ELF-1 (cell line): ENCODE measurements at places on chromosomes 5 and 9.

- DNase-seq, result no peak
Observed at GRCh38 chr9:84796404-84796803, 126.9 kb downstream of the NTRK2 start.

DNA sequence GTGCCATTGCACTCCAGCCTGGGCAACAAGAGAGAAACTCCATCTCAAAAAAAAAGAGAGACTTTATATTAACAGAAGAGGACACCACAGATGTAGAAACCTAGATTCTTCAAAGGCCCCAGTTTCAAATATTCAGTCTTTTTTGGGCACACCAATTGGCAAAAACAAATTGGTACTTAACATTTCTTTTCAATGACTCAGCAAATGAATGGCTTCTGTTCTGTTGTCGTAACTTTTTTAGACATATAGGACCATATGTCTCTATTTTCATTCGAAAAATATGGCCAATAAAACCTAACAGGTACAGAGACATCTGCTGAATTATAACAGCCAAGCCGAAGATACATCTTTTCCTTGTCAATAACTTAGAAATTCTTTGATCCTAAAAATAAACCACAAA is 212.8 kb downstream of the EBF1 start:
- no peak for DNase-seq

DNA sequence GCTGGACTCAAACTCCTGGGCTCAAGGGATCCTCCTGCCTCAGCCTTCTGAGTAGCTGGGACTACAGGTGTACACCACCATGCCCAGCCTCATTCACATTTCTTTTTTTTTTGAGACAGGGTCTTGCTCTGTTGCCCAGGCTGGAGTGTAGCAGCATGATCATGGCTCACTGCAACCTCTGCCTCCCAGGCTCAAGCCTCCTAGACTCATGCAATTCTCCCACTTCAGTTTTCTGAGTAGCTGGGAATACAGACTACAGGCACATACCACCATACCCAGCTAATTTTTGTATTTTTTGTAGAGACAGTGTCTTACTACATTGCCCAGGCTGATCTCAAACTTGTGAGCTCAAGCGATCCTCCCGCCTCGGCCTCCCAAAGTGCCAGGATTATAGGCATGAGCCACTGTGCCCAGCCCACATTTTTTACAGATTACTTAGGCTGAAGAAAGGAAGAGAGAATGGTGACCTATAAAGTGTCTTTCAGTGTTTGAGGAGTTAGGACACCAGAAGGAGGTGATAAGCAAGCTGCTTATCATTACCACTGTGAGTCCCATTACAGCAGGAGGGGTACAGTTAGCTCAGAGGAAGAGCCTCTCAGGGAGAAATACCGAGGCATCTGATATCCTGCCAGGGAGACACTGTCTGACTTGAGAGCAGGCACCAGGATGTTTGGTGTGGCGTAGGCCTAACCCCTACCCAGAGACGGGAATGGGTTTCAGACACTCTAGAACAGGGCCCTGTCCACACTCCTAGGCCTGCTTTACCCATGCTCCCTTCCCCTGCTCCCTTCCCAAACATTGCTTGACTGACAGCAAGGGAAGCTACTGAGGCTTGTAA is 9.7 kb downstream of the FAXDC2 start:
- no peak for DNase-seq

DNA sequence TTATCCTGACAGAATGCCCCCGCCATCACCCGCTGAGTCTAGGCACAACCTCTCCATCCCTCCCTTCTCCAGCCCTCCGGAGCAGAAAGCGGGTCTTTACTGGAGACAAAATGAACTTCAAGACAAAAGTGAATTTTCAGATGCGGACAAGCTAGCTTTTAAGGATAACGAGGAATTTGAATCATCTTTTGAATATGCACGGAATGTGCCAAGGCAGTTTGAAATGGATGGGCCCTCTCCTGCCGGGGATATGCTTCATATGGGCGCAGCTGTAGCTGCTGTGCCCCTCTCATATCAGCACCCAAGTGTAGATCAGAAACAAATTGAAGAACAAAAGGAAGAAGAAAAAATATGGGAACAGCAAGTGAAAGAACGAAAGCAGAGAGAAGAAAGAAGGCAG is 37.5 kb downstream of the CPLANE1 start:
- no peak for DNase-seq

DNA sequence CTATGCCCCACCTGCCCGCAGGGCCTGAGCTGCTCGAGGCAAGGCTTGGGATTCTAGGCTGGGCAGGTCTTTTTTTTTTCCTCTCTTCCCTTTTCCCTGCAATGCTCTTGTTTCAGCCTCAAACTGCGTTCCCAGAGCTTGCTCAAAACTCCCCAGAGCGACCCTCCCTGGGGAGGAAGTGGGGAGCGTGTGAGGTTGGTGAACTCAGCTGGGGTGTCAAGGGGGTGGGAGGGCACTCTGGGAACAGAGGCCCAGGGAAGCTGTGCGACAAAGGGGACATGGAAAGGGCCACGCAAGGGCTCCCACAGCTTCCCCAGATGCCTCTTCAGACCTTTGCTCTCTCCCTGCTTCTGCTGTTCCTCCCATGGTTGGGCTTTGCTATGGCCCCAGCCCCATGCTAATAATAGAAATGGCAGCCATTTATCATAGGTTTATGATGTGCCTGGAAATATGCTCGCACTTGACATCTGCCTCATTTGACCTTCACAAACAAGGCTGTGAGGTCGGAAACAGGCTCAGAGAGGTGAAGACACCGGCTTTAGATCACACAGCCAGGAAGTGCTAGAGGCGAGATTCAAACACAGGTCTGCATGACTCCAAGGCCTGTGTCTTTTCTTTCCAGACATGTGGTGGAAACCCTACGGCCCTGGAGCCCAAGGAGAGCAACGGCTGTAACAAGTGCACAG is 40.9 kb upstream of the IL17B start:
- DNase-seq, result no peak

DNA sequence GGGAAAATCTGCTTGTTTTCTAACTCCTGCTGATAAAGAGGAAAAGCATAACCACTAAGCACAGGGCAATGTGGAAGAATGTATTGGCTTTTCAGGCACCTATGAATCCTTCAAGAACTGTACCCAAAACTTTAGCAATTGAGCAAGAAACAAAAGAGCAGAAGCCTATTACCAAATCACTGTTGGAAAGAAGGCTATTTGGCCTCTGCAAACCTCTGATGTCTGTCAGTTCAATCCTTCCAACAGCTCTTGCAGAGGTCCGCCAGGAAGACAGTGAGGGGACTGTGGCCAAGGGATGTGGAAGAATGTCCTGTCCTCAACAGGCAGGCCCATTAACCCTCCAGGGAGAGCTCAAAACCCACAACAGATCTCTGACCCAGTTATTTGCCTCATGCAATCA is 328.6 kb downstream of the ENC1 start:
- no peak for DNase-seq

DNA sequence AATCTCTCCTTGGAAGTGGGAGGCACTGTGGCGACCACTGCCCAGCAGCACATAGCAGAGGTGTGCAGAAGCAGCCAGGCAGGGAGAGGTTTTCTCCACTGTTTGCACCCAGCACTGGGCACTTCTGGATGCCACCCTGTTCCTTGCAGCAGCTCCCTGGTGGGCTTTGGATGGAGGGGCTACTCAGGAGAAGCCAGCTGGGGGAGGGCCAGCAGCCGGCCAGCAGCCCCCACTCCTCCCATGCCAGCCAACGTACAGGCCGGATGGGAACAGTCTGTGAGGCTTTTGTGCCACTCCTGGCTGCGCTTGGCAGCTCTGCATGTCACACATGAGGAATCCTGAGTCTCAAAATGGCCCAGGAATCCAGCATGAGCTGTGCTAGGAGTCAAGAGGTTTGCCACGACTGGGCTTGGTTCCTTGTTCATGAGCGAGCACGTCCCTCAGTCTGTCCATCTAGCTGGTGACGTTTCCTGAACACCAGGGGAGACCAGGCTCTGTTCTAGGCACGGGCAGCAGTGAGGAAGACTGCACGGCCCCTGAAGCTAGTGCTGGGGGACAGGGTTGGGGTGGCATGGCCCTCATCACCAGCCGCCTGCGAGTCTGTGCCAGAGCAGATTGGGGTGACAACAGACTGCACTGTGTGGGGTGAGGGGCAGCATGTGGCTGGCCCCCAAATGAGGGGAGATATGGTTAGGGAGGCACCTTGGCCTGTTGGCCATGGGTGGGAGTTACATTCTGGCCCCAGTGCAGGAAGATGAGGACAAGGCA is 10.1 kb downstream of the PHF2 start:
- DNase-seq, result no peak

- no peak for DNase-seq
Observed at GRCh38 chr5:10588109-10588775, 24.4 kb downstream of the ANKRD33B start.

GRCh38 chr9:97954550-97954989 is 16.6 kb upstream of the HEMGN start:
- peak; percentile 73 for DNase-seq

- no peak for DNase-seq
Observed at GRCh38 chr9:137147793-137148160, 8.8 kb downstream of the GRIN1 start.

- DNase-seq, result no peak
Observed at GRCh38 chr9:34335376-34335775, 6.0 kb downstream of the NUDT2 start.

GRCh38 chr5:109964136-109964535 is 274.4 kb downstream of the MAN2A1 start:
- DNase-seq, result no peak

- peak; percentile 14 for DNase-seq
Observed at GRCh38 chr5:148268566-148268965, at the start of gene SPINK13. Gene SPINK13 (plus strand): TSS chr5:148268794. CDS start chr5:148270073, 1,279 bp downstream.

DNA sequence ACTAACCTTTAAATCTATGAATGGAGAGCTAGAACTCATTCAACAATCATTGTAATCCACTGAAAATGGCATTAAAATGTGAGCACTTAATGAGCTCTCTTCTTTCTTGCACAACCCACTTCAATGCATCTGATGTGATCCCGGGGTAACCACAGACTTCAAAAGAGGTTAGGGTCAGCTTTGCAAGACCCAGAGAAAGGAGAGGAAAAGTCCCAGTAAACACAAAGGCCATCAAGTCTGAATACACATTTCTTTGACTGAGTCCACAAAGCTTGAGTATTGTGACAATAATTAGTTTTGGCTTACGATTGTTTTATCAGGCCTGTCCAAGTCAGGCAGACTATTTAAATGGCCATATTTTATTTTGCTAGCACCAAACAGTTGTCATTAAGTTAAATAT is 148.8 kb upstream of the ZNF608 start:
- no peak for DNase-seq

- no peak for DNase-seq
Observed at GRCh38 chr5:29587832-29588231, 1605.7 kb upstream of the CDH6 start.

DNA sequence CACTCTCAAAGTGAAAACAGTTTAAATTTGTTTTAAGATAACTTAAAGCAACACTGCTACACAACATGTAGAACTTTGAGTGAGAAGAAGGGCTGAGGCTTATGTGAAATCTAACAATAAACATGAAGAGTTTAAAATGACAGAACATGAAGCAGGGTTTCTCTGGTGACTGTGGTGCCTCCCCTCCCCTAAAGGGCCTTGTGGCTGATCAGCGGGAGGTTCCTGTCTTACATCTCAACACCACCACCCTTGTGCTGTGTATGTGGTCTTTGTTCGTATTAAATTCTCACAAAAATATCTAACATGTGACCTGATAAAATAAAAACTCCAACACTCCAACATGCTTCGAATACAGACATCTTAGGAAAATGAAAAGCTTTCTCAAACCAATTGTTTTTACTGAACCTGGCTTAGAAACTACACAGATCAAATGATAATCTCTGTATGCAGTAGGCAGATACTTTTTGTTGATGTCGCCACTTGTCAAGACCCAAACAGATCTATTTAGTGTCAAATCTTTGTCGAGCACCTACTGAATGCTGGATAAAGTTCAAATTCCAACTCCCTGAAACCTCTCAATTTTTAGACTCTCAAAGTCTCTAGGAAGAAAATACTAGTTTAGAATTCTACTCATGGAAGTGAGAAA is 9.9 kb upstream of the IQGAP2 start:
- DNase-seq, result no peak

- no peak for DNase-seq
Observed at GRCh38 chr5:131281133-131281867, 17.4 kb downstream of the CDC42SE2 start.
